Activated CD4-positive, alpha-beta T cell treated with anti-CD3 and anti-CD28 coated beads for 1 hour (primary cell): ENCODE measurements at places on chromosomes 12 and 14.

- DNase-seq: no peak
Observed at GRCh38 chr12:67019070-67019469, 250.1 kb upstream of the CAND1 start.

- DNase-seq: no peak
Observed at GRCh38 chr12:59660148-59660547, 64.3 kb downstream of the SLC16A7 start.

- no peak for DNase-seq
Observed at GRCh38 chr12:93440043-93440835, 1.5 kb downstream of the UBE2N start.

- no peak for DNase-seq
Observed at GRCh38 chr12:59624732-59625460, 29.1 kb downstream of the SLC16A7 start.

DNA sequence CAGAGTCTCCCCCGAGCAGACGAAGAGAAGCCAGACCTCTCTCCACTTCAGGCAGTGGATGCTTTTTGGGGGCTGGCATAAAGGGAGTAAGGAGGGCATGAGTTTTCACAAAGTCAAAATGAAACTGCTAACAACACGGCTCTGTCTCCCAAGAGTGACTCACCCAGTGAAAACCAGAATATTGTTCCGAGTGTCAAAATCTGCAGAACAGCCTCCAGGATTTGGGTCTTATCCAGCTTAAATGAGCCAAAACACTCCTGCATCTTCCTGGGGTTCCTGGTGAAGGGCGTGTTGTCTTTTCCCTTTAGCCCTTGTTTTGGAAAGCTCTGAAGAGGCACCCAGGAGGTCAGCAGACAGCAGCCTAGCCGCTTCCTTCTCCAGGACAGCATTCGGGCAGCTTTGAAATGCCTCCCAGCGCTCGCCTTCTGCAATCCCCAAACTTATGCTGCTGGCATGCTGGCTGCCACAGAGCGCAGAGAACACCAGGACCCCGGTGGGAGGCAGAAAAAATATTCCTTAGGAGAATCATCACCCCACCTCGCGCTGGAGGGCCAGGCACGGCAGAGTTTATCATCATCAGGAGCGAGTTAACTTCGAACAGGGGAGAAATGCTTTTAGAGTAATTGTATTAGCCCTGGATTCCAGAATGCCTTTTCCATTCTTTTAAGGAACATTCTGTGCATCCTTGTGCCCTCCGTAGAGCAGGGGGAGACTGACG lies 117.7 kb upstream of the NCOR2 start:
- DNase-seq: no peak

GRCh38 chr14:48725051-48725734 lies 861.0 kb downstream of the RPS29 start:
- no peak for DNase-seq

GRCh38 chr14:44962334-44963043 lies 499 bp downstream of the TOGARAM1 start:
- no peak for DNase-seq

GRCh38 chr12:72203764-72204335 lies 68.3 kb upstream of the TRHDE start:
- DNase-seq: no peak

GRCh38 chr14:54116198-54116885 lies 159.7 kb upstream of the BMP4 start:
- no peak for DNase-seq

- DNase-seq: no peak
Observed at GRCh38 chr12:95700316-95700785, 90.2 kb downstream of the NTN4 start.

DNA sequence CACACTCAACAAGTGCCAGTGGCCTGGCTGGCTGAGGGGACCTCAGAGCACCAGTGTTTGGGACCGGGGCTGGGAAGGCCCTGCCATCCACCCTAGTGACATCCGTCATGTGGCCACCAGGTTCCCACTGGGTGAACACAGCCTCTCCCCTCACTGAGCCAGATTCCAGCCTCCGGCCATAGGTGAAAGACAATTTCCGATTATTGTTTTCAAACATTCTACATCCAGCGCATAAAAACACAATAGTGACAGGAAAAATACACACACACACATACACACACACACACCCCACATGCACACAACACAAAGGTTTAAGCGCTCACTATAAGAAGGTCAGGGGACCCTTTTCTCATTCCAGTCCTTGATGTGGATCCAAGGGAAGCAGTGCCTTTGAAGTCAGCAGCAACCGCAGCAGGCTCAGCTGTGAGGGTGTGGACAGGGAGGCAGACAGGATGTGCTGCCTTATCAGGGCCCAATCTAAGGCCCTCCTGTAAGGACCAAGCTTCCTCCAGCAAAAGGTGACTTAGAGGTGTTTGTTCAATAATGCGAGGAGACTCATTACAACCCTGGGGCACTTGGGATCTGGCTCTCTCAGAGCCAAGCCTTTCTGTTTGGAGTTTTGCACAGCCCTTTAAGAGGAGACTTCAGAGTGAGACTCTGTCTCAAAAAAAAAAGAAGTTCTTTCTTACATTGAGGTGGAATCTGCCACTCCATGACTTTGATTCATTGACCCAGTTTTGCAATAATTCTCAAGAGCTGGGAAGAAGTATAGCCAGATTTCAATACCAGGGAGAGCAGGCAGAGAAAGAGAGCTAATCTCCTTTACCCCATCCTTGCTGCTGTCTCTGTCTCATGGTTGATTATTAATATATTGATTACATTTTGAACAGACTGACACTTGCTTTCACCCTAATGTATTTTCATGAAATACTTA lies 227.8 kb downstream of the ZFP36L1 start:
- DNase-seq: no peak

GRCh38 chr14:101083564-101084435 lies 180.3 kb upstream of the RTL1 start:
- DNase-seq: no peak

- DNase-seq: peak; percentile 50
Observed at GRCh38 chr12:48988030-48988649, 10.0 kb downstream of the WNT1 start.

DNA sequence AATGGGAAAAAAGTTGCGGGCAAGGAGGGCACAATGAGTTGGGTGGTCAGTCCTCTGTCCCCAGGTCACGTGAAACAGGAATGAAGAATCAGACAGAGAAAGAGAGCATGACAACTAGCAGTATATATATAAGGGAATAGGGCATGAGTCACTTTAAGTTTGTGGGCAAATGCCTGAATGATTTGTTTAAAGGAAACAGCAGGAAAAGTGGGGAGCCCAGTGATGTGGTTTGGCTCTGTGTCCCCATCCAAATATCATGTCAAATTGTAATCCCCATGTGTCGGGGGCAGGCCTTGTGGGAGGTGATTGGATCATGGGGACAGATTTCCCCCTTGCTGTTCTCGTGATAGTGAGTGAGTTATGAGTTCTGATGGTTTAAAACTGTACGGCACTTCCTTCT lies 195.3 kb upstream of the IGF1 start:
- DNase-seq: no peak

DNA sequence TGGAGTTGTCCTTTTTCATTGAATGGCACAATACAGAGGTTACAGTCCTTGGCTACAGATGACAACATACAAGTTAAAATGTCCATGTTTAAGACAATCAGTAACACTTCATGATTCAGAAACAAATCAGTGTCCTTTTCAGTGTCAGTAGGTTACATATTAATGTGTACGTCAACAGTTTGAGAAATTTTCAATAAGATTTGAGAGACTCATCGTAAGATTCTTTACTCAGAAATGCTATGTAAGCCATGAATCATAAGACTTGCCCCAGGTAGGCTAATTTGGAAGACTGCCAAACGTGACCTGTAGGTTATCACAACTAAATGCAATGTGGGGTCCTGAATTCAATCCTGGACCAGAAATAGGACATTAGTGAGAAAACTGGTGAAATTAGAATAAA lies 3.5 kb downstream of the RDH12 start:
- no peak for DNase-seq

DNA sequence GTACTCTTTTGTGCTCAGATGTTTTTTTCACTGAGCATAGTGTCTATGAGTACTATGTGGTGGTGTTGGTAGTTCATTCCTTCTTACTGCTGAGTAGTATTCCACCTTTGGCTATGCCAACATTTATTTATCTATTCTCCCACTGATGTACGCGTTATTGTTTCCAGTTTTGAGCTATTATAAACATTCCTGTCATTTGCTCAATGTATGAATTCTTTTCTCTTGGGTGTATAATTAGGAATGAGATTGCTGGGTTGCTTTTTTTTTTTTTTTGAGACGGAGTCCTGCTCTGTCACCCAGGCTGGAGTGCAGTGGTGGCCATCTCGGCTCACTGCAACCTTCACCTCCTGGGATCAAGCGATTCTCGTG lies 37.5 kb upstream of the SLC2A3 start:
- no peak for DNase-seq

DNA sequence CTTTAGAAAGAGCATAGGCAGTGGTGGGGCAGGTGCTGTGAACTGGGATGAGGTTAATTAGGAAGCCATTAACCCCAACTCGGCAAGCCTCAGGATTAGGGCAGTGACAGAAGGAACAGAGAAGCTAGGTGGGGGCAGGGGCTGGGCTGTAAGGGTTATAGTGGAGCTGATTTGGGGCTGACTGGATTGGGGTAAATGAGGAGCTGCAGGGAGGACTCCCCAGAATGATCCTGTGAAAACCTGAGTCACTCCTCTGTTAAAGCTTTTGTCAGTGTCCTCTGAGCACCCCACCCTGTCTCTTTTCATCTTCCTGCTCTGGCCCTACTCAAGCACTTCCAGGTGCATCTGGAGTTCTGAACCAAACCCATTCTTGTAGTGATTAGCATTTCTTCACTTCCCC lies 4.4 kb downstream of the KLC1 start:
- no peak for DNase-seq

DNA sequence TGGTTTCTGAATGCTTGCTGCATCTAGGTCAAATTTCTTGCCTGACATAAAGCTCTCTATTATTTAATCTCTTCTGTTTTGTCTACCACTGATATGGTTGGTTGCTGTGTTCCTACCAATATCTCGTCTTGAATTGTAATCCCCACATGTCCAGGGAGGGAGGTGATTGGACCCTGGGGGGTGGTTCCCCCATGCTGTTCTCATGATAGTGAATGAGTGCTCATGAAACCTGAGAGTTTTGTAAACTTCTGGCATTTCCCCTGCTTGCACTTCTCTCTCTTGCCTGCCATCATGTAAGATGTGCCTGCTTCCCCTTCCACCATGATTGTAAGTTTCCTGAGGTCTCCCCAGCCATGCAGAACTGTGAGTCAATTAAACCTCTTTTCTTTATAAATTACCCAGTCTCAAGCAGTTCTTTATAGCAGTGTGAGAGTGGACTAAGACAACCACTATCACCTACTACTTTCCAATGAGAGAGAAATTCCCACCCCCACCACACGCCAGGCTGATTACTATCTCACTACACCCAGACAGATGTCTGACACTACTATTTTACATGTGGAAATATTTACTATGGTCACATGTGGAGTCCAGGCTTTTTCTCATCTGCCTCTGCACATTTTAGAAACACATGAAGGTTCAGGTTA lies 69.2 kb upstream of the ATP2B1 start:
- no peak for DNase-seq

GRCh38 chr14:61602003-61602732 lies 93.1 kb upstream of the HIF1A start:
- no peak for DNase-seq

DNA sequence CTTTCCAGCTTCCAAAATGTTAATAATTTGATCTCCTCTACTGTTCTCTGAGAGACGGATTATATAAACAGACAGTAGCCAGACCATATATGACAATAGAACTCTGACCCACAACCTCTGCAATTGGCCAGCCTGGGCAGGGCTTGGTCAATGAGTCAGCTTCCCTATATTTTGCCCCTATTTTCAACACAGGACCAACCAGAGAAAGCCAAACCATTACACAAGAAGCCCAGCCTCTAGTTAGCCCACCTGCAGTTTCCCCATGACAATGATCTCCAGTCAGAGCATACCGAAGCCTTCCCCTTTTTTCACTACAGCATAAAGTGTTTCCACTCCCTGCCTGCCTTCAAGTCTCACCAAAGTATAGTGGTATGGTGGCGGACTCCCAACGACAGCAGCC lies 7.6 kb upstream of the EXD2 start:
- DNase-seq: no peak

DNA sequence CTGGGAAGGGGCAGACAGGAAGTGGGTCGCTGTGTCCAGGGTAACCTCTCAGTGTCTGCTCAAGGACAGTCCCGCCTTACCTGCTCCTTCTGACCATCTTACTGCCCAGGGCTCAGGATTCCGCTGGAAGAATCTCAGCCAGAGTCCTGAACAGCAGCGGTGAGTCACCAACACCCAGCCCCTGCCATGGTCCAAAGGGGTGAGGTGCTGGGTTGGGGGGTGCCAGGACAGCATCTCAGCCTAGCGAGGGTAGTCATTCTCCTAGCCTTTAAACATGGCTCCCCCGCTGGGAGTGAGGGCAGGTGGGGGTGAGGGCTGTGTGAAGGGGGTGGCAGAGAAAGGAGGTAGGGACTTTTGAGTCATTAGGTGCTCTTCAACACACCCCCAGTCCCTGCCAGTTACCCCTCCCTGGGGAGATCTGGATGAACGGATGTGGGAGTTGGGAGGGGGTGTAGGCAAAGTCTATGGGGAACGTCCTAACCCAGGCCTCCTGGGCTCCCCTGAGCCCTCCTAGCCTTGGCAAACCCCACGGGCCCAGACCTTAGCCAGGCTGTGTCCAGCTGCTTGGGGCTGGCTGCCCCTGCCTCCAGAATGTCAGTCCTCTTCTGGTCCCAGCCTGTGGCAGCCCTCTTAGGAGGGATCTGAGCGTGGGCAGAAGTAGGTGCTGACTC lies 2.5 kb downstream of the TAMALIN start:
- DNase-seq: no peak

DNA sequence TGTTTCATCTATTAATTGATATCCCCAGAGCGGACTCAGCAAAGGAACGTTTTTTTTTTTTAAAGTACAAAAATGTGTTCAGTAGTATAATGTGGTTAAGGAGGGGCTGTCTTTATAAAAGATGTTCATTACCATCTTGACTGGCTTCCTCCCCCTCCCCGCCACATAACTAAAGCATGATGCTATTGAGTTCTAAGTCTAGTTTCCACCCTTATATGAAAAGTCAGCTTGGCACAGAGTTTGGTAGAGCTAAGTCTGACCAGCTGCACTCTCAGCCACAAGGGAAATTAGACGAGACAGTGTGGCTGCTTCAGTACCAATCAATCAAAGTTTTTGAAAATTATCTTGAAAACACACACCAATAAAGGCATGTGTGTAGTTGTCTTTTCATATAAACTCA lies 1.9 kb upstream of the MYBPC1 start:
- no peak for DNase-seq
